ENCODE measurements at places on chromosomes 1 and 21.

GRCh38 chr1:51634618-51635017 is 17.7 kb downstream of the OSBPL9 start:
- no peak for DNase-seq

DNA sequence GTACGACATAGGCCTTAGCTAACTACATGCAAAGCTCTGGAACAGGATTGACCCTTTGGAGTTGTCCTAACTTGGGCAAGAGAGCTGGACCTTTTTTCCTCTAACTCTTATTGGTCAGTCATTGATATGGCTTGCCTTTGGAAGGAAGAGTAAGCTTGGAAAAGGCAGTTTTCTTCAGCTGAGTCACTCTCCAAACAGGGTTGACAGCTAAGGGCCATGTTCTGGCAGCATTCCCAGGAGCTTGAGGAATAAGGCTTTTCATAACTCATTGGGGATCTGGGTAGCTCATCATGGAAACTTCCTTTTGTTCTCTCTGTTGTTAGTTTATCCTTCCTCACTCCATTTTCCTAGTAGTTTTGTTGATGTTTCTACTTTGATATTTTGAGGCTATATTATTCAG is 14.5 kb upstream of the ERRFI1 start:
- DNase-seq, result peak; percentile 79

- no peak for DNase-seq
Observed at GRCh38 chr1:5992814-5993555, 760 bp upstream of the NPHP4 start.

GRCh38 chr1:152745765-152746444 is 11.9 kb upstream of the KPRP start:
- no peak for DNase-seq

- DNase-seq, result no peak
Observed at GRCh38 chr1:29470087-29470787, 233.9 kb downstream of the PTPRU start.
